NCI-H1105 treated with DMSO at 0.1 percent for 48 hours (cell line): ENCODE measurements at places on chromosomes 12 and 14.

GRCh38 chr14:36083317-36083716, 93.2 kb downstream of the PTCSC3 start:
- no peak for DNase-seq

- DNase-seq, result no peak
Measured at GRCh38 chr14:99468081-99468480, 12.6 kb downstream of the SETD3 start.

- no peak for DNase-seq
Measured at GRCh38 chr14:23915559-23915958, 38.0 kb upstream of the DHRS4 start.

GRCh38 chr12:113136128-113136989, 798 bp upstream of the RASAL1 start:
- no peak for DNase-seq

DNA sequence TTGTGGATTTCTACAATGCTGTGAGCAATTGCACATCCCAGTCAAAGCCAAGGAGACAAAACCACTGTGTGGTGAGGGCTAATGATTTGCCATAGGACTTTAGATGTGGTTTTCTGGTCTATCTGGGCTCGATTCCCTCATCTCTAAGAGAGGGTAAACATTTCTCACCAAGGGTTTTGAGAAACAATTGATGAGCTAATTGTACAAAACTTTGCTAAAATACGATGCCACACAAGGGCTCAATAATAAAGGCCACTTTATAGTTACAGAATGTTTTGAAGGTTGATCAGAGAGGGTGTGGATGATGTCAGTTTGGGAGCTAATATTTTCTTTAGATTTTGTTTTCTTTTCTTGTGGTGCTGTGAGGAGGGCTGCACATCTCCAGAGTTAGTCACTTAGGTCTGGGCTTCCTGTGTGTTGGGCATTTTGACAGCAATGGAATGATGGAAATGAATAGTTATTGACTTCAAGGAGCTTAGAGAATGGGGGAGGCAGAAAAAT, 60.8 kb upstream of the SLC38A4 start:
- DNase-seq, result no peak
